ENCODE measurements at places on chromosomes 7 and 10.

GRCh38 chr7:2106924-2107323 is 125.8 kb downstream of the MAD1L1 start:
- no peak for DNase-seq

- no peak for DNase-seq
Observed at GRCh38 chr7:127150543-127150942, 102.2 kb downstream of the GRM8 start.

DNA sequence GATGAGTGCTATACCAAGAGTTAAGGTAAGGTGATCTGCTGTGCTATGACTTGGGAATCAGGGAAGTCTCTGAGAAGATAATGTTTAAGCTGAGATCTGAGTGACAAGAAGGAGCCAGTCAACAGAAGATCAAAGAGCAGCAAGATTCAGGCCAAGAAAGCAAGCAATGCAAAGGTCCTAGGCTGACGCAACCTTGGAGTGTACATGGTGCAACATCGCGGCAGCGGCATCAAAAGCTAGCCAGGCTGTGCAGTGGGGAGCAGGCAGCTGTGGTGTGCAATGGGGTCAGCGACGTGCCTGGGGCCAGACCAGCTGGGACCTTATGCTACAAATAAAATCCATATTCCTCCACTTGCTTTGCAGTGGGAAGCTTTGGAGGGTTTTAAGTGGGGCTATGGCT is 324.1 kb downstream of the LRMDA start:
- DNase-seq, result no peak

- peak; percentile 71 for DNase-seq
Observed at GRCh38 chr7:28142650-28143049, 37.9 kb downstream of the JAZF1 start.

DNA sequence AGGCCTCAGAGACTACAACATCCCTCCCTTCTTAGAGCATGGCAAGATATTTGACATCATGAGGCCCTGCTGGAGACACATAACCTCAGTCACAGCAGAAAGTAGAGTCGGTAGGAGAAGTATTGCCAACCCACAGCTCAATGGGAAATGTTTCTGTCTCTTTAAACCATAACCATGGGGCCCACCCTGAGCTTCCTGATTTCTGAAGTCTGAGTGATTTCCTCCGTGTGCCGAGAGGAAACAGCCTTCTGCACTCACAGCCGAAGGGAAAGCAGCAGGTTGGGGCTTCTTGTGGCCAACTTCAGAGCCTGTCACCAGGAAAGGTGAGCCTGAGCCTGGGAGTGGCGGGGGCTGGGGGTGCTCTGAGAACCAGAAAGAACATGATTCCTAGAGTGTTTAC is at the start of gene GIMAP1:
Gene GIMAP1 (plus strand): TSS at position 246 of the 400 bp plus-strand sequence. CDS start 2,435 bp downstream, outside the sequence.
- DNase-seq, result no peak

DNA sequence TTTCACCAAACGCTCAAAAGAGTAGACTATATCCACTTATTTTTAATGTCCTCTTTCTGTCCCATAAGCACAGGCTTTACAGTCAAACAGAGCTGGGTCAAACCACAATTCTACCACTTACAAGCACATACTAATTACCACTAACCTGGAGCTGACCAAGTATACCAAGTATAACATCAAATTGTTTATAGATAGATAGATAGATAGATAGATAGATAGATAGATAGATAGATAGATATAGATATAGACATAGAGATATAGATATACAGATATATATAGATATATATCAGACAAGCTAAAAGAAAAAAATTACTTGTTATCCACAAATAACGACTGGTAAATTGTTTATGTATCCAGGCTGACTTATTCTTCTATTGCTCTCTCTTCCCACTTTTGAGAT is 52.5 kb upstream of the SPOCK2 start:
- no peak for DNase-seq

GRCh38 chr7:1042492-1042833 is 1.9 kb upstream of the GPR146 start:
- DNase-seq, result no peak

DNA sequence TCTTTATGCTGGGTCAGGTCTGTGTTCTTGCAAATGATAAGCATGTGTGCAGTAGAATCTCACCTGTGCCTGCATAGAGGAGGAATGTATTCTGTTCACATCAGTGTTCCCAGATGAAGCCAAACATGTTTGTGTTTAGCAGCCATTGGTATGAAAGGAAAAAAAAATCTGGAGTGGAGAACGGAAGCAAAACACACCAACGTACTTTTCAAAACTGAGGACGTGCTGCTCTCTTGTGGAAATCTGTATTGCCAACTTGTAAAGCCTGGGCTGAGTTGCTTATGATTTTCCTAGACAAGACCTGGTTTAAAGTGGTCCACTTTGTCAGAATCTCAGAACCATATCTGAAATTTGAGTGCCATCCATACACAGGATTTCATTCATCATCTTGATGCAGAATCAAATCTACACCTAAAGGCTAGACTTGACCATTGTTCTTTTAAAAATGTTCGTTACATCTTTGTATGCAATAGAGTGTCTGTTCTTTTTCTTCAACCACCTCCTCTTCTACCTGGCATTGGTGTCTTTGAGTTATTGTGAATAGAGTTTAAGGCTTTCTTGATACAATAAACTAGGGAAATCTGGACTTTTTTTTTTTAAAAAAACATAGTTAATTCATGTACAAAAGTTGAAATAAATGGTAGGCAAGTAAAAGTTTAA is 367.7 kb downstream of the PHF14 start:
- DNase-seq, result peak; percentile 75

GRCh38 chr10:119703903-119704508 is 21.8 kb upstream of the INPP5F start:
- no peak for DNase-seq

- no peak for DNase-seq
Observed at GRCh38 chr10:29317423-29318021, 28.7 kb downstream of the LYZL1 start.

- DNase-seq, result no peak
Observed at GRCh38 chr10:59279991-59280505, 82.3 kb downstream of the FAM13C start.

GRCh38 chr10:129531195-129531968 is 64.3 kb downstream of the MGMT start:
- DNase-seq, result no peak

DNA sequence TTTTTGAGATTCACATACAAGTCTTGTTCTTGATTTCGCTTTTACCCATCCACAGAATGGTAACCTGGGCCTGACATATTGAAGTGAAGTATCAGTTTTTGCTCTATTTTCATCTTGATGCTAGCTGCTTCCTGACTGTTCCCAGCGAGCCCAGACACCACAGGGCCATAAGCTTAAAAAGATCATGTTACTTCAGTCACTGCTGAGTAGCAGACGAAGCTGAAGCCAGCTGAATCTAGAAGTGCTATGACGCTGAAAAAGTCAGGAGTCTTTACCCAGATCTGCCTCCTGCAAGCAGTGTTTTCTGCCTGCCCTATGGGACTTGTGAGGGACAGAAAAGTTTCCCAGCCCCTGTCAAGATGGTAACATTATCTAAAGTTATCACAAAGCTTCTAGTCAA is 2.7 kb upstream of the PRXL2A start:
- DNase-seq, result no peak

GRCh38 chr10:95655571-95656290 is 780 bp downstream of the ALDH18A1 start:
- no peak for DNase-seq

DNA sequence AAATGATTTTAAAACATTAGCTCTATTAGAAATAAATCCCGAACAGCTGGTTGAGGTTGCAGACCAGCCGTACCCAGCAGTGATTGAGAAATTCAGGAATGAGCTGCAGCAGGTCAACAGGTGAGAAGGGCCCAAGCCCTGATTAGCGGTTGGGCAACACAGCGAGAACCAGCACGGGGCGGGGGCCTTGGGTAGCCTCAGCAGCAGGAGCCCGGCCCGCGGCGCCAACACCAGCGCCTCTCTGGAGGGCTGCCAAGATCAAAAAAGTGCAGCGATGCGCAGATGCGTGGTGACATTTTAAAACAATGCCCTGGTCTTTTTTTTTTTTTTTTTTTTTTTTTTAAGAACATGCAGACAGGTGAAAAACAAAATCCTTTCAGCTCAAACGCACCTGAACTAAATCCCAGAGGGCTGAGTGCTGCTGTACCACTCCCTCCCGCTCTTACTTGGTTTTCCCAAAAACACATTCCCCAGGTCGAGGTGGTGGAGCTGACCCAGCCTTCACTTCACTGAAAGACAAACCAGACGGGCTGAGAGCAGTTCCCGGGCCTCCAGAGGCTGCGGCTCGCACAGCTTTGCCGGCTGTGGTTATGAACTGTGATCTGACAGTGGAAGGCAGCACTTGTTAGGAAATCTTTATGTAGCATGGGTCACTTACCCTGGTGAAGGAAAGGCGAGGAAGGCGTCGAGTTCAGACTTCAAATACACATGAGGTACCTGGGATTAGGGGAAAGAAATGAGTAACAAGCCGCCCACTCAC is 579.4 kb downstream of the SDK1 start:
- no peak for DNase-seq

DNA sequence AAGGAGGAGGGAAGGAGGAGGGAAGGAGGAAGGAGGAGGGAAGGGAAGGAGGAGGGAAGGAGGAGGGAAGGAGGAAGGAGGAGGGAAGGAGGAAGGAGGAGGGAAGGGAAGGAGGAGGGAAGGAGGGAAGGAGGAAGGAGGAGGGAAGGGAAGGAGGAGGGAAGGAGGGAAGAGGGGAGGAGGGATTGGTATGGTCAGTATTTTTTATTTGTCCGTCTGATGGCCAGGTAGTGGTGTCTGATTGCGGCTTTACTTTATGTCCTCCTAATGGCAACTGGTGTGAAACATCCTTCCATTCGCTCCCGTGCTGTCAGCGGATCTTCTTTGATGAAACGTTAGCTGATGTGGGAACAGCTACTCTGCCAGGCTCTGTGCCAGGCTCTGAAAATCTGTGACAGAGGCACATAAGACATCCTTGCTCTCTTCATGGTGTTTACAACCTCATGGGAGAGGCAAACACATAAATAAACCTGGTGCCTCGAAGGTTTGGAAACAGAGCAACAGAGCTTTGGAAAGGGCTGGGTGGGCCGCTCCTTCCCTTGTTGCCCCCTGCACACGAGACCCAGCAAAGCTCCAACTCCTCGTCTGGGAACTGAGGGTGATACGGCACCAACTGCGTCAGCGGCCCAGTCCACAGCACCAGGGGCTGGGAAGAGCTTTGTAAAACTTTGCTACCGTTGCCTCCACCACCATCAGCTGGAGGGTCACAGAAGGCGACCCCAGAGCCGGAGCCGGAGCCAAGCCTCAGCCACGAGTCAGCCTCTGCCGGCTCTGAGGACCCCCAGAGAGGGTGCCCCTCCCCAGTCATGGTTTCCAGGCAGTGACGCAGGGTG is 40.3 kb downstream of the PDGFA start:
- DNase-seq, result no peak

DNA sequence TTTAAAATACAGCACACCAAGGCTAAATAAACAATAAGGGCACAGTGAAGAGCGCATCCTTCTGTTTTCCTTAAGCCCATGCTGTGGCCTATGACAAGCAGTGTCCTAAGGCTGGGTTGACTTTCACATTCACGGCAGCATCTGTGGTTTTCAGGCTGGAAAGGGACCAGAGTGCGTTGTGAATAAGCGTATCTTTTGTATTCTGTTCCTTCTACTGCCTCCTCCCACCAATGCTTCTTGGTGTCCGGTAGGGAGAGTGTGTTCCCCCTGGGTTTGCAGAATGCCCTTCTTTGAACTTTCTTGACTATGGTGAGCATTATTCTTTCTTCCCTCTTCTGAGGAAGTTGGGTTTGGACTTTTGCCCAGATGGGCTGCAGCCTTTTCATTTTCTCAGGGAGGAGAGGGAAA is 73.6 kb downstream of the ABCA13 start:
- DNase-seq, result no peak

GRCh38 chr7:151081170-151082101 is 827 bp upstream of the FASTK start:
- DNase-seq, result no peak

DNA sequence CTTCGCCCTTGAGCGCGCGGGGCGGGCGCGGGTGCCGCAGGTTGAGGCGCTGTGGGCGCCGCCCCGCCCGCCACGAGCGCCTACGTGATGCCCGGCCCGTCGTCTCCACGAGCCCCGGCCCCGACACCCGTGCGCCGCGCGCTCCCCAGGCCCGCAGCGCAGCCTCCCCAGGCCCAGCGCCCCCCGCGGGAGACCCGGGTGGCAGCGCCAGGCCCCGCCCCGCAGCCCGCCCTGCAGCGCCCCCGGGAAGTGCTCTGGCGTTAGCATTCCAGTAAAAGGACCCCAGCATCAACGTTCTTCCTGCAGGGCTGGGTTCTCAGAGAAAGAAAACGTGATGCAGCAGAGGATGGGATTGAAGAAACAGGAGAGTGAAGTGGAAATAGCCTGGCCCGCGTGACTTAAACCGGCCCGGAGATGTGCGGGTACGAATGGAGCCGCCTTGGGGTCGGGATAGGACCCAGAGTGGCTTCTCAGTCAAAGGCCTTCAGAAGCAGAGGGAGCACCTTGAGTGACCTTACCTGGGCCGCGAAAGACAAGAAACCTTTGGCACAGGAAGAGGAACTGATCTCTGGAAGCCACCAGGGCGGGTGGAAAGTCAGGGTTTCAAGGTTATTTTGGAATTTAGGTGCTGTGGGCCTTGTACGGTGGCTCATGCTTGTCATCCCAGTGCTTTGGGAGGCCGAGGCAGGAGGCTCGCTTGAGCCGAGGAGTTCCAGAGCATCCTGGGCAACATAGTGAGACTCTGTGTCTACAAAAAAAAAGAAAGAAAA is 1.8 kb downstream of the PFKP start:
- DNase-seq, result no peak

- DNase-seq, result peak; percentile 38
Observed at GRCh38 chr10:33334153-33334804, at the start of gene NRP1. NRP1 (minus strand) TSS chr10:33334667; CDS start chr10:33334382, 285 bp downstream.

DNA sequence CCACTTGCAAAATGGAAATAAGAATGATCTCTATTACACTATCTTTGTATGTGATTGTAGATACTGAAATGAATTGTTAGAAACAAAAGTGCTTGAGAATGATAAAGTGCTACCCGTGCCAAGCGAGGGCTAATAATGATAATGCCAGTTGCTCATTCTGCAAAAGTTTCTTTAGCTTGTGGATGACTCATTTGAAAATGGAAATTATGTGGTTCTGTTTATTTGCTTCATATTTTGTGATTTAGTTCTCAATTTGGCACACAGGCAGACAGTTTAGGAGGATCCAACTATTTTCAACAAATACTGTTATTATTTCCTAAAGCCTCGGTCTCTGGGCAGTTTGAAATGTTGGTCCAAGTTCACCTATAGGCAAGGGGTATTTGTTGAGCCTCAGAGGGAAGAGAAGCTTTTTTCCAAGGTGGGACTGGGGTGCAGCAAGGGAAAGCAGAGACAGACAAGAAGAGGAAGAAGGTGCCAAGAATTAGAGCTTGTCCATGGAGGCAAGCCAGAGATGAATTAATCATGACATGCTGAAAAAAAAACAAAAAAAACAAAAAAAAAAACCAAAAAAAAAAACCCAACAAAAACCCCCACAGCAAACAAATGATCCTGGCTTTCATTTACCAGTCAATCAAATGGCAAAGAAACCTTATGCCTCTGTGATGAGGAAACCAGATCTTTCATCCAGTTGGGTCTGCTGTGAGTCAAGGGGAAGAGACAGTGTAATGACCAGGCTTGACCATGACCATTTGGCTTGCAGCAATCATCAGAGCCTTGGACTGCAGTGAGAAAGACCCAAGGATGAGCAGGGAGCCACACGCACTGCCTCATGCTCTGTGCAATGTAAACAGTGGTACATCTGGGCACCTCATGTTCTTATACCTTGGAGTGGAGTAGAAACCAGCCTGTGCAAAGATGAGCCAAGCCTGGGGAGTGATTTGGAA is 285.0 kb upstream of the HABP2 start:
- DNase-seq, result no peak

GRCh38 chr7:12397671-12398070 is 6.0 kb downstream of the VWDE start:
- no peak for DNase-seq

GRCh38 chr10:65284495-65285041 is 1641.3 kb upstream of the LRRTM3 start:
- no peak for DNase-seq

All from hippocampal formation (tissue), 2 donors.